ENCODE measurements at places on chromosomes 7 and 10.

GRCh38 chr10:100826983-100827818 lies 81.8 kb downstream of the PAX2 start:
- DNase-seq, result no peak

- DNase-seq, result no peak
Observed at GRCh38 chr10:86583983-86584382, 62.4 kb upstream of the WAPL start.

DNA sequence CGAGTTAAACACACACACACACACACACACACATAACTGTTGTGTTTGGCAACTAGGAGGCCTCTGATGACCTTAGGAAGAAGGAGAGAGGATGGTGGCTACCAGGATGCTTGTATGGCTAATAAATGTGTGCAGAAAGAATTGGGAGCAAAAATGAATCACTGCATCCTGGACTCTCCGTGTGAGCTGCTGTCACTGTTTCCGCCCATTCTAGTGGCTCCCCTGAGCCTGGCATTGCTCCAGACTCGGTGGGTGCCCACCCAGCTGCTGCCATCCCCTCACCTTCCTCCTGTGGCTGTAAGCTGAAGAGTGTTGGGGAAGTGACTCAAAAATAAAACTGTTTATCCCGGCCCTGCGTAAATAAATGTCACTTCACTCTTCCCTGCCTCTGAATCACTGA lies 149.5 kb upstream of the MINDY3 start:
- DNase-seq, result no peak

- no peak for DNase-seq
Observed at GRCh38 chr10:119542988-119543813, 682 bp upstream of the RGS10 start.

- no peak for DNase-seq
Observed at GRCh38 chr7:54090652-54091213, 451.4 kb upstream of the VSTM2A start.

- DNase-seq, result no peak
Observed at GRCh38 chr10:70981936-70982335, 93.6 kb upstream of the PCBD1 start.

DNA sequence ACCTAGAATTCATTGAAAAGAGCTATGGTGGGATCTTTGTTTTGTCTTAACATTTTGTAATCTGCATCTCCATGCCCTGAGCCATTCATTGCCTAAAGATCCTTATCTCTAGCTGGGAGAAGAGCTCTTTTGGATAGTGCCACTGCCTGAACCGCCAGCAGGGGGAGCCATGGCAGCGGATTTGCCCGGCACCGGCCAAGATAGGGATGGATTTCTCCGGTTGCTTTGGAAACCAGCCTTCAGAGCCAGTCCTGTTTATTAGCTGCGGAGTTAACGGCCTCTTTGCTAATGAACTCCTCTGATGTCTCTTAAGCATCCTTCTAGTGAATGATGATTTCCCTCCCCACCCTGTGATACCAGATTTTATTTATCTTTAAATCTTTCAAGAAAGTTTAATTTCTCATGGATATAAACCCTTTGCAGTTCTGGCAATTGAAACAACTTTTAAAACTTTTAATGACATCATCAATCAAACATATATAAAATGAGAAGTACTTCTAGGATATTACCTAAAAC lies 58.2 kb upstream of the LYZL2 start:
- DNase-seq, result no peak

- DNase-seq, result no peak
Observed at GRCh38 chr7:31343516-31344305, 3.2 kb upstream of the NEUROD6 start.

DNA sequence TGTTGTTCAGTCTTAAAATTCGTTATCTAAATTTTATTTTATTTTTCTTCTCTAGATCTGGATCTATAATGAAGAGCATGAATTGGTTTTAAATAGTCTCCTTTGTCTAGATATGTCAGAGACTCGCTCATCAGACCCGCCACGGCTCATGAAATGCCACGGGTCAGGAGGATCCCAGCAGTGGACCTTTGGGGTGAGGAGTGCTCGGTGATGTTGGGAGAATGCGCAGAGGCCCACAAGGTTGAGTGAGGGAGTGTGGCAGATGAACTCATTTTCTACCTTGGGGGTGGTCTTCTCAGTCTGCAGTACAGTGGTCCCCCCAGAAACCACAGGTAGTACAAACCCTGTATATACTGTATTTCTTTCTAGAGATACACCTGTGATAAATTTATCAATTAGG lies 95.3 kb downstream of the GALNT11 start:
- no peak for DNase-seq

DNA sequence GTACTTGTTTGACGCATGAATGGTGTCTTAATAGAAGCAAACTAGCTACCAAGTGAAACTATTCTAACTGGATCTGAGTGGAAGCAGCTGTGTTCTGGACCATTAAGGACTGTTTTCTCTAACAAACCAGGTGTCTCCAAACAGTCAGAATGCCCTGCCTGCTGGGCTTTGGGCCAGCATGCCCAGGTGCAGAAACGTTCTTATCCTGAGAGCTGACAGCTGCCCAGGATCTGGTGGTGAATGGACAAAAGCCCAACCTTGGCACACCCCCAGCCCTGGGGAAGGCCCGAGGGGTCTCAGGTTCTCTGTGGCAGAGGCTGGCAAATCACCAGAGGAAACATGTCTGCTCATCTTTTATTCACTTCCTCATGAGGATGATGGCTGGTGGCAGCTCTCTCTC lies 48.2 kb upstream of the LAMB4 start:
- no peak for DNase-seq

GRCh38 chr7:112362731-112363131 lies 87.5 kb upstream of the IFRD1 start:
- DNase-seq, result no peak

GRCh38 chr10:49309691-49310411 lies 10.9 kb downstream of the C10orf71 start:
- DNase-seq, result no peak

GRCh38 chr7:81211204-81211933 lies 292.5 kb upstream of the SEMA3C start:
- no peak for DNase-seq

DNA sequence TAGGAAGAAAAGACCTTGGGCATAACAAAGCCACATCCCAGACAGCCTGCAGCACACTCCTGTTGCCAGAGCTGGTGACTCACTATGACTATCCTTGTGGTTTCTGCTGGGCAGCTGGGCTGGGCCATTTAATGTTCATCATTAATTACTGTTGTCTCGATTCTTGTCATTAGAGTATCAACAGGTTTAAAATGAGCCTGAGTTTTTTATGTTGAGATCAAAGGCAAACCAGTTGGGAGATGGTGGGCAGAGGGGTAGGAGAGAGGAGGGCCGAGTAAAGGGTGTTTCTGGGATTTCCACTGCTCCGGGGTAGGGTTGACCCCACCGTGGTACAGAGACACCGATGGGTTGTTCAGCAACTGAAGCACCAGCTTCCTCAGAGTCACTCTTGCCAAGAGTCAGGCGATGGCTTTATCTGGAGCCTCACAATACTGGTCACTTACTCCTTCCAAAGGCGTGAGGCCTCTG lies 128.7 kb upstream of the LYZL1 start:
- DNase-seq, result no peak

DNA sequence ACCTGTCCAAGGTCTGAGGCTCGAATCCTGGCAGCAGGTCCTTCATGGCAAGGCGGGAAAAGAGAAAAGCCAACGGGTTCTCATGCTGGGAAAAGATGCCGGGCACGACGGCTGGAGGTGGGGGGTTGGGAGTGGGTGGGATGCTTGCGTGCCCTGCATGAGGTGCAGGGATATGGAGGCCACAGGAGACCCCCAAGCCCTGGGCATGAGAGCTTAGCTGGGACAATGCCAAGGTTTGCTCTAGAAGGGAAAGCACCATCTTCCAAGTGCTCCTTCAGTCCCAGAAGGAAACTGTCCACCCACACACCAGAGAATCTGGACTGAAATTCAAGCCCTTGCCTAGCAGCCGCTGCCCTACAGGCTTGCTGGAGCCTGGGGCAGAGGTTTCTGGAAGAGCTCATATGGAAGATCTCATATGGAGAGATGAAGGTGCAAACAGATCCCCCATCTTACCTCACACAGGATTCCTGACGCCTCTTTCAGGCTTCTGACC lies 64.3 kb downstream of the ZRANB1 start:
- no peak for DNase-seq

- no peak for DNase-seq
Observed at GRCh38 chr10:86951184-86951761, 6.1 kb downstream of the MMRN2 start.

DNA sequence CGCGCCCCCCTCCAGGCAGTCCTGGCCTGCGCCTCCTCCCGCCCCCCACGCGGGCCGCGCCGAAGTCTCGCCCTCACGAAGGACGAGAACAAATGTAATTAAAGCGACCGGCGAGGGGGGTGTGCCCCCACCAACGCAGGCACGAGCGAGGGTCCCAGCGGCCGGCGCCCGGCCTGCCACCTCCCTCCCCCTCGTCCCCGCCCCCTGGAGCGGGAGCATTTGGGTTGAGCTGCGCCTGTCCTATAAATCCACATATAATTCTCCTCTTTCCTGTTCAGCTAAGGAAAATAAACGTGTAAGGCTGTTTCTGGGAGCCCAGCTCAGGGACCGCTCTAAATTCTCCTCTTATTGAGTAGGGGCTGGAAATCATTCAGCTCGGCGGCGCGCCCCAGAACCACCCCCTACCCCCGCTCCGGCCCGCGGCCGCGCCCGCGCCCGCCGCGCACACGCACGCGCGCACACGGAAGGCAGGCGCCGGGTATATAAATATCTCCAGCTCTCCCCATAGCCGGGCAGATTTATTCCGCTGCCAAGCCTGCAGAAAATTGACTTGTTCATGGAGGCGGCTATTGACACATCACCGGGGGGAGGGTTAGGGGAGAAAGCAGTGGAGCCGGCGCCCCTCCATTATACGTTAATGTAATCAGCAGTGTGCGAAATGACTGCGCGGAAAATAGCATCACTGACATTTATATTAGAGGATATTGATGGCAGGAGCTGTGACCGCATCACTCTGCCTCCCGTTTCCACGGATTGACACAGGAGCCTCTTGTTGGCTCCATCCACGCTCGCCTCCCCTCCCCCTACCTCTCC lies 61.6 kb upstream of the BTRC start:
- peak; percentile 74 for DNase-seq

GRCh38 chr7:16564909-16565426 lies 38.3 kb downstream of the LRRC72 start:
- DNase-seq, result no peak

GRCh38 chr10:48472501-48473069 lies 132.3 kb downstream of the ARHGAP22 start:
- DNase-seq, result no peak

DNA sequence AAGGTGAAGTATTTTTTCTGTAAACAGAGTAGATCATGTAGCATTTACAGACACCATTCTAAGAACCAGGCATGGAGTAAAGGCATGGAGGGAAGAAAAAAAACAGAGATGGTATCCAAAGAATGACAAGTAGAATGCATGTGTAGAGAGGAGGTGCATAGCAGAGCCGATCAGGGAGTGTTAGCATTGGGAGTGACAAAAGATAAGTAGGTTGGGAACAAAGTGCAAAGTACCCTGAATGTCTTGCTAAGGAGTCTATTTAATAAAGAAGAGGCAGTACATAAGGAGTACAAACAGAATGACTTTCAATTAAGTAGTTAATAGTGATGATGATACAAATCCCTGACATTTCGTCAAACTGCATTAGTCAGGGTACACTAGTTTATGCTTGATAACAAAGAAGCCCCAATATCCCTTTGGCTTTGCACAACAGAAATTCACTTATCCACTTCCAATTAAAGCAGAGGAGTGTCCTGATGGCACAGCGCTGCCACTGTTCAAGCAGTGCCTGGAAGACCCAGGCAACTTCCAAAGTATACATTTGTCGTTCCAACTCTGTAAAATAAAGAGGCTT lies 371.5 kb downstream of the TNS3 start:
- no peak for DNase-seq

- DNase-seq, result no peak
Observed at GRCh38 chr10:6175329-6176055, 27.2 kb upstream of the PFKFB3 start.

DNA sequence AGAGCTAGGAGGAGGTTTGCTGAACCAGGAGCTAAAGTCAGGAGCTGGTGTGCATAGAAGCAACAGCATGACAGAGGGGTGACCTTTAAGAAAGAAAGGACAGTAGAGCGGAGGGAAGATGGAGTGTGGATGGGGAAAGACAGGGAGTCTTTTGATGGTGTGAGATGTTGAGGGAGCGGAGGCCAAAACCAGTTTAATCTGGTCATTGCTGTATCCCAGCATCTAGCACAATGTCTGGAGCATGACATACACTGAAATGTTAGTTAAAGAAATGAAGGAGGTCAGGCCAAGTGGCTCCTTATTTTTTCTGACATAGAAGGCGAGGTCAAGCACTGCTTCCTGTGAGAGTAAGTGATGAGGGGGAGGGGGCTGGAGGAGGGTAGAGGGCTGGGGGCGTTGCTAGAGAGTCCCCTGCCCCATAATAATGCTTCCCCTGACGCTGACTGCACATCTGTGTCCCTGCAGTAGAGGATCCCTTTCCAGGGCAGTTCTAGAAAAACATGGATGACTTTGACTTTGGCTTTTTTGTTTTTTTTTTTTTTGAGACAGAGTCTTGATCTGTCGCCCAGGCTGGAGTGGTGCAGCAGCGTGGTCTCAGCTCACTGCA lies 70.2 kb downstream of the ZNF467 start:
- no peak for DNase-seq

GRCh38 chr10:1434202-1434601 lies 303.1 kb downstream of the ADARB2 start:
- no peak for DNase-seq

DNA sequence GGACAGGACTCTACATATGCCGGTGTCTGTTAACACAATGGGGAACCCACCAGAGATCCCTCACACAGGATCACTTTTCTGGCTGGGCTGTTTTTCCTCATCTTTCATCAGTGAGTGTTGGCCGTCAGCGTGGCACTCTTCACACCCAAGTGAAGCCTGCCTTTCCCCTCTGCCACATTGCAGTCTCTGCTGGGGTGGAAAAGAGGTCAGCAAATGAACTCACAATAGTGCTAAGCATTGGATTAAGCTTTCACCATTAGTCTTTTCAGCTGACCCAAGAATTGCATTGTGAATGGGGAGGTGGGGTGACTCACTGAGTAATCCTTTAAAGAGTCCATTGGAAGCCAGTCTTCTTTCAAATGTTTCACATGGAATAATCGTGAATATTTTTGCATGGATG lies 143.0 kb downstream of the KIAA1217 start:
- DNase-seq, result no peak

- DNase-seq, result no peak
Observed at GRCh38 chr10:98295401-98295811, 27.4 kb upstream of the LOXL4 start.

Data from hypothalamus (tissue), 51 donors.